Activated CD4-positive, alpha-beta T cell treated with anti-CD3 and anti-CD28 coated beads, Interleukin-2, amount 10 ng/mL, durations not matched to agents 24 days and 14 days (primary cell): ENCODE measurements at places on chromosomes 2 and 18.
A peak's percentile ranks its signal among the peaks of the same experiment; 100 is the strongest.

DNA sequence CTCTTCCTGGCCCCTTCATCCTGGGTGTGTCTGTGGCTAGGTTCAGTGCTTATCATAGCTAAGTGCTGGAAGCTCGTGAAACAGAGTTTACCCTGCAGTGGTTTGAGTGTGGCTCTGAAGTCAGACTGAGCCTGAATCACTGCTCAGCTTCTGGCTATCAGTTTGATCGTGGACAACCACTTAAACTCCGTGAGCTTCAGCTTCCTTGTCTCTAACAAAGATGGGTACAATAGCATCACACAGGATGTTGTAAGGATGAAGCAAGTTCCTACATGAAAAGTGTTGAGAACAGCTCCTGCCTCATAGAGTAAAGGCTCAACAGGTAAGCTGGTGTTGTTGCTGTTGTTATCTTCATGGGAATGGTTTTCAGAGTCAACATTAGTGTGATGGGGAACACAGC is 210.3 kb downstream of the CLIP4 start:
- no peak overlapping the region for H3K4me3 ChIP-seq
- peak overlapping the region; percentile 6 for H3K27ac ChIP-seq
- DNase-seq = peak; percentile 64
- no peaks in the 10 kb centered on the region for H3K36me3 ChIP-seq
- H3K4me1 ChIP-seq = peaks cover 32% of the 10 kb centered on the region

DNA sequence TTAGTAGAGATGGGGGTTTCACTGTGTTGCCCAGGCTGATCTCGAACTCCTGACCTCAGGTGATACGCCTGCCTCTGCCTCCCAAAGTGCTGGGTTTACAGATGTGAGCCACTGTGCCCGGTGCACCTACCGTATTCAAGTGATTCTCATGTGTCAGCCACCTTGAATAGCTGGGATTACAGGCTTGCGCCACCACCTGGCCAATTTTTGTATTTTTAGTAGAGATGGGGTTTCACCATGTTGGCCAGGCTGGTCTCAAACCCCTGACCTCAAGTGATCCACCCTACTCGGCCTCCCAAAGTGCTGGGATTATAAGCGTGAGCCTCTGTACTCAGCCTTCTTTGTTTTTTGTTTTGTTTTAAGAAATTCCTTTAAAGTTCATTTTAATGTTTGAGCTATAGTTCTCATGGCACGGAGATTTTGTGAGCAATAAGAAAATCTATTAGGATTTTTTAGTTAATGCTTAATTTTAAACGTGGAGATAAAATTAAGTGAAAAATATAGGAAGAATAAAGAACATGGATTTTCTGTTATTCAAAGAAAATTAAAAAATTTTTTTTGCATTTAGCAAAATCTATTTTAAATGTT is 242.6 kb downstream of the PHLPP1 start:
- no peak overlapping the region for H3K27ac ChIP-seq
- DNase-seq = peak; percentile 89
- H3K36me3 ChIP-seq = no peaks in the 10 kb centered on the region
- no peaks in the 10 kb centered on the region for H3K27me3 ChIP-seq
- H3K4me3 ChIP-seq = no peak overlapping the region

DNA sequence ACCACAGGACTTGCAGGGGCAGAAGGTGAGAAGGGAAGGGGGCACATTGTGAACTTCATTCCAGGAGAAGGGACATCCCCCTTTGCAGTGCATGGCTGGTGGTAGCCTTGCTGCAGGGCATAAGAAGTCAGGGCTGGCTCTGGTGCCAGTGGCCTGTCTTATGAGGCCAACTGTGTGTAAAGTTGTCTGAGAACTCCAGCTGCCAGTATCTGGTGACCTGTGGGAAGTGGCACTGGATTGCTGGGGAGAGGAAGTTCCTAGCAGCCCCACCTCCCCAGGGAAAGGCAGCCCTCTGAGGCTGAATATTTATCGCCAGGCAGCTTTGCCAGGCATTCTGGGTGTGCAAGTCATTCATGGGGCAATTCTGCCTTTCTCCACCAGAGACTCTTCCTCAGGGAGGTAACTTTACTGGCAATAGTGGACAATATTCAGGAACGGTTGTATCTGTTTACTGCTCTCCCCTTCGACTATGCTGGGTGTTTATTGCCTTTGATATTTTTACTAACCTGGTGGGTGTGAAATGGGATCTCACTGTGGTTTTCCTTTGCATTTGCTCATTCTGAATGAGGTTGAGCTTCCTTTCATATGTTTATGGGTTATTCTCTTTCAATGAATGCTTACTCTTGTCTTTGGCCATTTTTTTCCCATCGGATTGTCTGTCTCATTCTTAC is 12.3 kb downstream of the TRPM8 start:
- peaks cover 6% of the 10 kb centered on the region for H3K4me1 ChIP-seq
- H3K27me3 ChIP-seq = peaks cover 37% of the 10 kb centered on the region
- no peak overlapping the region for H3K27ac ChIP-seq
- H3K4me3 ChIP-seq = no peak overlapping the region
- no peaks in the 10 kb centered on the region for H3K36me3 ChIP-seq

DNA sequence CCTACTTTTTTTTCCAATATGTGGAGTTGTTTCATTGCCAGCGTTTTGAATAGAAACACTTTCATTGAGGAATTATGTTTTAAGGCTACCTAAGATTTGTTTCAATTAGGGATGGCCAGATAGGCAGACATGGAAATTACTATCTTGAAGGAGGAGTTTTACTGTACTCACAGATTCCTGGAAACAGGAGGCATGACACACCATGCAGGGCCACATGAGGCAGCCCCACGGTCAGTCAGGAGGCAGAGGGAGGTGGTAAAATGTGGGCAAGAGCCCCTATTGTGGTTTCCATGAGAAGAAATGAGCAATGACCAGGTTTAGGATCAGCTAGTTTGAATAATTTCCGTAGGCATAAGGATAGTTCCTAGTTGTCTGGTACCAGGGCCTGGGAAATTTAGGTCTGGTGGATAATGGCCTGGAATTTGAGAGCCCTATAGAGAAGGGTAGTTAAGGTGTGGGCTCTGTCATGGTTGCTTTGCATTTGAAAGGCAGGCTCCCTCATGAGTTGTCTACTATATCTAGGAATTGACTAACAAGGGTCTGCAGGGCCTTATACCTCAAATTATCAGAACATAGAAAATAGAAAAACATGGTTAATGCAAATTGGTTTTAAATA is 360.0 kb upstream of the KCNJ3 start:
- H3K36me3 ChIP-seq = no peaks in the 10 kb centered on the region
- no peak for DNase-seq
- H3K4me1 ChIP-seq = no peaks in the 10 kb centered on the region
- no peak overlapping the region for H3K4me3 ChIP-seq
- no peak overlapping the region for H3K27ac ChIP-seq

DNA sequence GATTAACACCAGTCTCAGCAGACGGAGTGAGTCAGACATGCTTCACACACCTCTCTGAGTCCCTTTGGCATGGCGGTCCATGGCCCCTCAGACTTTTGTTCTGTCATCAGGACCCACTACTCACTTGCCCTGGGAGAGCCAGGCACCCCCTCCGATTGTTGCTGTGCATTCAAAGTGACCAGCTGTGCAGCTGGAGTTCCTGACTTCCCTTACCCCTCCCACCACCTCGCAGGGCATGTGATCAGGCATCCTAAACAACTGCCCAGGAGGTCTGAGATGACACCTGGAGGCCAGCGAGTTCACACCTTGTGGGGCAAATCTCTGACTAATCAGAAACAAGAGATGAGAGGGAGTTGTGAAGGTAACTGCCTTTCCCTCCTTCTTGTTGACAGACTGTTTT is 35.3 kb upstream of the HDAC4 start:
- peak; percentile 44 for DNase-seq
- no peaks in the 10 kb centered on the region for H3K36me3 ChIP-seq
- no peak overlapping the region for H3K27ac ChIP-seq
- H3K4me3 ChIP-seq = no peak overlapping the region

DNA sequence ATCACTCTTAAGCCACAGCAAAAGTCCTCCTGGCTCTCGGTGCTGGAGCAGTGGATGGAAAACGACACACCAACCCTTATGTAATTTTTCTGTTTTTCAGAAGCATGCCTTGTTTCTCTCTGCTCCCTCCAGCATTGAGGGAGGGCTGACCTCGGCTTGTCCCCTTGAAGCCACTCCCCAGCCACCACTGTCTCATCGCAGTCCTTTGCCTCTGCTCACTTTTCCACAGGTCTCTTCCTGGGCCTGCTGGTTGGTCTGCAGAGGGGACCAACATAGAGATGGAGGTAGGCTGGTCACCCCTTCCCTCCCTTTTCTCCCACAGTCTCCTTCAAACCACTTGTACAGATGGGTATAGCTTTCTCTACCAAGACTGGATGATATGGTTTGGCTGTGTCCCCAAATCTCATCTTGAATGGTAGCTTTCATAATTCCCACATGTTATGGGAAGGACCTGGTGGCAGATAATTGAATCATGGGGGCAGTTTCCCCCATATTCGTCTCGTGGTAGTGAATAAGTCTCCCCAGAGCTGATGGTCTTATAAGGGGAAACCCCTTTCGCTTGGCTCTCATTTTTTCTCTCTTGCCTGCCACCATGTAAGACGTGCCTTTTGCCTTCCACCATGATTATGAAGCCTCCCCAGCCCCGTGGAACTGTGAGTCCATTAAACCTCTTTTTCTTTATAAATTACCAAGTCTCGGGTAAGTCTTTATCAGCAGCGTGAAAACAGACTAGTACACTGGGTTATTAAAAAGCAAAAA is 14.3 kb upstream of the RIOK3 start:
- no peak for DNase-seq
- peaks cover 14% of the 10 kb centered on the region for H3K4me1 ChIP-seq
- no peak overlapping the region for H3K27ac ChIP-seq
- peaks cover 2% of the 10 kb centered on the region for H3K27me3 ChIP-seq
- H3K4me3 ChIP-seq = peak overlapping the region; percentile 89
- H3K36me3 ChIP-seq = no peaks in the 10 kb centered on the region

DNA sequence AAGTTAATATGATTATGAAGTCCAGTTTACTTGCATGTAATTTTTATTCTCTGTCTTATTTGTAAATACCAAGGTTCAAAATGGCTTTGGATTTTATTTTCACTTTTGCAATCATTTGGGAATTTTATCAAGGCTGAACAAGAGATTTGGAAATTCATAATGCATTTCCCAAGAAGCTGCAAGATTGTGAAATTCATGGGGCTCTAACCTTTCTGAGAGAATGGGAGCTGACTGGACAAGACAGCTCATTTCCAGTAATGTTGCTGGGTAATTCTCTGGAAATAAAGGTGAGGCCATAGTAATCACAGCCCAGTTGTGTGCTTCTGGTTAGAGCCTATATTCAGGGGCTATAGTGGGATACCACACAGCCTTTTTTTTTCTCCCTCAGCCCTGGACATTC is 21.5 kb upstream of the NABP1 start:
- peaks cover 4% of the 10 kb centered on the region for H3K36me3 ChIP-seq
- no peak overlapping the region for H3K27ac ChIP-seq
- H3K27me3 ChIP-seq = no peaks in the 10 kb centered on the region

GRCh38 chr2:100518801-100519200 is 44.0 kb upstream of the PDCL3 start:
- H3K27ac ChIP-seq = no peak overlapping the region
- H3K36me3 ChIP-seq = no peaks in the 10 kb centered on the region
- no peaks in the 10 kb centered on the region for H3K4me1 ChIP-seq
- no peak for DNase-seq
- H3K4me3 ChIP-seq = no peak overlapping the region
- H3K27me3 ChIP-seq = peaks cover 13% of the 10 kb centered on the region

GRCh38 chr2:62398356-62398755 is 107.6 kb downstream of the TMEM17 start:
- no peaks in the 10 kb centered on the region for H3K36me3 ChIP-seq
- H3K27me3 ChIP-seq = peaks cover 15% of the 10 kb centered on the region
- no peaks in the 10 kb centered on the region for H3K4me1 ChIP-seq
- no peak overlapping the region for H3K4me3 ChIP-seq
- H3K27ac ChIP-seq = no peak overlapping the region

GRCh38 chr18:11529081-11529480 is 80.3 kb upstream of the SLC35G4 start:
- no peaks in the 10 kb centered on the region for H3K27me3 ChIP-seq
- H3K36me3 ChIP-seq = no peaks in the 10 kb centered on the region
- DNase-seq = no peak
- no peaks in the 10 kb centered on the region for H3K4me1 ChIP-seq
- no peak overlapping the region for H3K27ac ChIP-seq

GRCh38 chr18:32607816-32608215 is 137.1 kb upstream of the GAREM1 start:
- H3K27me3 ChIP-seq = no peaks in the 10 kb centered on the region
- no peak overlapping the region for H3K27ac ChIP-seq
- H3K4me3 ChIP-seq = no peak overlapping the region
- no peaks in the 10 kb centered on the region for H3K36me3 ChIP-seq
- DNase-seq = no peak
- no peaks in the 10 kb centered on the region for H3K4me1 ChIP-seq

DNA sequence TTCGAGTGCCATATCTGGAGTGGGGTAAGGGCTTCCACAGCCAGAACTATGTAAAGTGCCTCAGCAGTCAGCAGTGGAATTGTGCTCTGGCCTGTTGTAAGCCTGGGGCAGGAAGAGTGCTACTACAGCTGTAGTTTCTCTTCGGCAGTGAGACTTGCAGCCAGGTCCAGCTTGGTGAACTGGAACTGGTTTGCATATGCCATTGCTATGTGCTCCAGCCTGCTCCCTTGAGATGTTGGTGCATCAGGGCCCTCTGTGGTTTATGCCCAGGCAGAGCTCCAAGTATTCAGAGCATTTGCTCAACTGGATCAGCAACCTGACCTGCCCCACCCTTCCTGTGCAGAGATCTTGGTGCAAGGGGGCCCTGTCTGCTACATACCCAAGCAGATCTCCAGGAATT is 47.8 kb downstream of the ZNF804A start:
- H3K4me1 ChIP-seq = no peaks in the 10 kb centered on the region
- H3K27me3 ChIP-seq = no peaks in the 10 kb centered on the region
- H3K27ac ChIP-seq = no peak overlapping the region
- no peak for DNase-seq

DNA sequence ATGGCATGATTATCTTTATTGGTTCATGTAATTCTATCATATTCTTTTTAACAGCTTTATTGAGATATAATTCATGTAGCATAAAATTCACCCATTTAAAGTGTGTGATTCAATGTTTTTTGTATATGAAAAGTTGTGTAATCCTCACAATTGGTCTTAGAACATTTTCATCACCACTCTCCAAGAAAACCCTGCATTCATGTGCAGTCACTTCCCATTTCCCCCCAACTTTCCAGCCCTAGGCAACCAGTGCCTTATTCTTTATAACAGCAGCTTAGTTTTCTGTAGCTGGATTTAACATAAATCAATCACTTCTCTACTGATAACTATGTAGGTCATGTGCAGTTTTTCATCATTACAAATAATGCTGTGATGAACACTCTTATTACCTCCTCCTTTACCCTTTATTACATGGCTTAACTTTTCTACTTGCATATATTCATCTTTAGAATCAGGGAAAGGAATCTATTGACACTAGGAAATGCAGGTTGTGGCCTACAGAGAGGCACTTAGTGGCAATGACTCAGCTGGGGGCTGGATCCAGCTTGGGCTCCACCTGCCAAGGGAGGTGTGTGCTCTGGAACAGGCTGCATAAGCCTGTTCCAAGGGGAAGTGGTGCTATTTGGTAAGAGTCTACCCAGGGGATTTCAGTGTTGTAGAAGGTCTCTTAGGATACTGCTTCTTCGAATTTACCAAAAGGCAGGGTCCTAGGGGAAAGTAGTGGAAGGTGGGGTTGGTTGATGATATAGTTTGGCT is 89.1 kb downstream of the ETAA1 start:
- H3K27me3 ChIP-seq = no peaks in the 10 kb centered on the region
- no peak overlapping the region for H3K27ac ChIP-seq
- H3K36me3 ChIP-seq = no peaks in the 10 kb centered on the region
- no peak for DNase-seq
- no peaks in the 10 kb centered on the region for H3K4me1 ChIP-seq

- peaks cover 5% of the 10 kb centered on the region for H3K4me1 ChIP-seq
- H3K4me3 ChIP-seq = no peak overlapping the region
- DNase-seq = no peak
- H3K27me3 ChIP-seq = no peaks in the 10 kb centered on the region
- no peak overlapping the region for H3K27ac ChIP-seq
Observed at GRCh38 chr2:26479789-26480565, 2.1 kb upstream of the OTOF start.
